ENCODE measurements at places on chromosomes 6 and 20.

DNA sequence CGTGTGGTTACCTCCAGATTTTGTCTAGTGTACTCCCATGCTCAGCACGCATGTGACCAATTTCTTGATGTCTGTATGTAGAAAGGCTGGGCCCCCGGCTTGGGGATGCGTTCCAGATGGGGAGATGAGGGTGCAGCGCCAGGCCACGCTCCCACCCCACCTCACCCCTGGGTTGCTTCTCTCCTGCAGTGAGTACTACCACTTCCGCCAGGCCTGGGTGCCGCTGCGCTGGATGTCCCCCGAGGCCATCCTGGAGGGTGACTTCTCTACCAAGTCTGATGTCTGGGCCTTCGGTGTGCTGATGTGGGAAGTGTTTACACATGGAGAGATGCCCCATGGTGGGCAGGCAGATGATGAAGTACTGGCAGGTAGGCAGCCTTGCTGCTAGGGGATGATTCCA is 11.5 kb upstream of the SRF start:
- no peak for DNase-seq

DNA sequence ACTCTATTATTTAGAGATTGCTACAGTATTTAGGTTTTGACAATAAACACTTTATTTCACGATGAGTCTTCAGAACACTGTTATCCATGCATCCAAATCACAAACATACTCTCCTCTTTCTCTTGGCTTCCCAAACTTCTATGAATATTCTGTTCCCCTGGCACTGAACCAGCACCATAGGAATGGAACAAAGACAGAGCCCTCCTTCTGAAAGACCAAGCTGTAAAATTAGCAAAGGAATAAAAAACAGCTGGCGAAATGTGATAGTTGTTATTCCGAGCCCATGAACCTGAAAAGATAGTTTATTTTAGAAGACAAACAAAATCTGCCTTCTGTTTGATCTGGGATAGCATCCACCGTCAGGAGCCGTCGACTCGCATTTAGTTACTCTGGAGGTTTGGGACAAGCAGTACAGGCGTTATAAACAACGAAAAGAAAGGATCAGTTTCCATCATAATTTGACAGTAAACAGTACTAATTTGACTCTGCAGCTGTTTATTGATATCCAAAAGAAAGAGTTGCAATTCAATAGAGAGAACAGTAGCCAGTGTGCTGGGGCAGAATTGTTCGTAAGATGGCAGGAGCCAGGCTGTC is 161.4 kb downstream of the CLIC5 start:
- DNase-seq: no peak

- no peak for DNase-seq
Measured at GRCh38 chr6:9789201-9789600, 625.7 kb downstream of the TFAP2A start.

DNA sequence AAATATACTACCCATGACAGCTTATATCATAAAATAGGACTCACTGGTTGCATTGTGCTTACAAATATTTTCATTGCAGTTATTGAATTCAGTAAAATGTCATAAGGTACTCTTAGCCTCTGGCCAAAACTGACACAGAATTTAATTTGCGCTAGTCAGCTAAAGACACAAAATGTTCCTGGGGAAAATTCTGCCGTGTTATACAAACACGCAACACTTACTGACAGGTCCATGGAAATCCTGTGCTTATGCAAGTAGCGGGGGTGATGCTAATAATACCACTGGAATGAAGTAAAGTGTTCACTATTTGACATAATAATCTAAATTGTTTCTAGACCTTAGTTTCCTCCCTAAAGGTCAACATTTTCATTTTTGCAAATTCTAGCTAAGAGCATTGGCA is 354.4 kb upstream of the RSPO3 start:
- no peak for DNase-seq

Measured in NCI-H526 treated with DMSO at 0.1 percent for 48 hours (cell line).